Stimulated activated CD4-positive, alpha-beta T cell treated with anti-CD3 and anti-CD28 coated beads, Interleukin-1b, Interleukin-23, amount 100 ng/mL, for 1 hour (primary cell): ENCODE measurements at places on chromosomes 4 and X.

DNA sequence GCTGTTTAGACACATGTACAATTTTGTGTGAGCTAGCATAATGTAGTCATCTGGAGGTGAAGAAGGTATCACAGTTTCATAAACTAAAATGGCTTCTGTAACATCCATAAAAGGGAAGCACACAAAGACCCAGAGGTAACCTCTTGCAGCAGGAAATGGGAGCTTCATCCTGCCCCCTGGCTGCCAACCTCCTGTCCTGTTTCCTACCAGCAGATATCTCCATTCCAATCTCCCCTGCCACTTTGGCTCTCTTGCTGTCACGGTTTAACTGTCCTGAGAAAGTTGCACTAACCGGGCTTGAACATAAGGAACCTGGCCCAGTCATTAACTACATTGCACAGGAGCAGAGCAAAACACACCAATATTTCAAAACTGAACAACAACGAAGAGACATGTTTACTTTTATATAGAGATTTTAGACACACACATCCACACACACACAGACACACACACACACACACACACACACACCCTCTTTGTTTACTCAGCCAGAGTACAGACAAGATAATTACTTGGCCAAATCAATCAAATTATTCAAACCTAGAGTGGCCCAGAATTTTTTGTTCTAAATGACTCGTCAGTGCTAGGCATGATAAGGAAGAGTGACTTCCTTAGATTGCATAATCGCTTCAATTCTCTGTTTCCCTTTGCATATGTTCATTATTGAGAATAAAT, 24.2 kb downstream of the MID2 start:
- no peak for DNase-seq

DNA sequence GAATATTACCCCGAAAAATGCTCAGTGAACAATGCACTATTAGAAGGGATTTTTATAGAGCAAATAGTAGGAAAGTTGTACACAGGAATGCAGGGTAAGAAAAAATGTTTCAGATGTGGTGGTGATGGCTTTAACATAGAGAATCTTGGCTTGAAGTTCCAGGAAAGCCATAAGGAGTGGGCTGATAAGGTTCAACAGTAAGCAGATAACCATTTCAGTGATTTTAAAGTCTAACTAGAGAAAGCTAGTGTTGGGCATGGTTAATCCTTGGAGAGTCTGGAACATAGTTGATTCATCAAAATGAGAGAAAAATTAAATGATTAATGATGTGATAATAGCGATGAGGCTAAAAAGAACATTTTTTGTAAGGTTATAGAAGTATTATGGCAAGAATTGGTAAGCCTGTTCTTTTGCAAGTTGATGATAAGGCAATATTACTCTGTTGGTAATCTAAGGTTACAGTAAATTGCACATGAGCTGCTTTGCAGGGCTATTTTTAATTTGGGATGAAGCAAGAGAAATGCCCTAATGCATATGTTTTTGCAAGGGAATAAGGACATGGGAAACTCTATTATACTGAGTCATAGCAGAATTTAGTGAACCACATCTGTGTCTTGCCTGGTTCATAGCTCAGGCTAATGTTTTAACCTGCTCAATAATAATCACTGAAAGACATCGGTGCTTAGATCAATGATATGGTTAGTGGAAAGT, 44.3 kb downstream of the GALNTL6 start:
- DNase-seq = no peak

- DNase-seq = no peak
Observed at GRCh38 chr4:71540749-71541269, 202.0 kb downstream of the SLC4A4 start.

- DNase-seq = no peak
Observed at GRCh38 chr4:101649790-101650515, 140.6 kb upstream of the BANK1 start.

DNA sequence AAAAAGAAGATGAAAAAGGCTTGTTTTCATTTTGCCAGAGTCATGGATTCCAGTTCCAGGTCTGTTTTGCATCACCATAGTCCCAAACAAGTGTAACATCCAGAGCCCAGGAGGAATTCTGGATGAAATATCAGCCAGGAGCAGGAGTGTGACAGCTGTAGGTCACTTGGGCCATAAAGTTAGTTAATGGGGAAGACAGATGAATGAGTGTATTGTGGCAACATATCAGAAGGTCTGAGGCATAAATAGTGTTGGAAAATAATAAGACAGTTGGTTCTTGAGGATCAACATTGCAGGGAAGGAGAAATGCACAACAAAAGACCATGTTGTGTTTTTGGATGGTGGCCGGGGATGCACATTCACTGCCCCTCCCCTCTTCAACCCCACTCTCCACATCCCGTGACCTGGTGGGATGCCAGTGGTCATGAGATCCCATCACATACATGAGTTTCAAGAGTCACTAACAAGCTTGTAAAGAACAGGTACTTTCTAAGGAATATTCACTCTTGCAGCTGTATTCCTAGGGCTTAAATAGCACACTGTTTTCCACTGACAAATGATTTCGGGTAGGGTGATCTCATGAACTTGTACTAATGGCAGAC, 83.1 kb upstream of the IGFBP7 start:
- no peak for DNase-seq

DNA sequence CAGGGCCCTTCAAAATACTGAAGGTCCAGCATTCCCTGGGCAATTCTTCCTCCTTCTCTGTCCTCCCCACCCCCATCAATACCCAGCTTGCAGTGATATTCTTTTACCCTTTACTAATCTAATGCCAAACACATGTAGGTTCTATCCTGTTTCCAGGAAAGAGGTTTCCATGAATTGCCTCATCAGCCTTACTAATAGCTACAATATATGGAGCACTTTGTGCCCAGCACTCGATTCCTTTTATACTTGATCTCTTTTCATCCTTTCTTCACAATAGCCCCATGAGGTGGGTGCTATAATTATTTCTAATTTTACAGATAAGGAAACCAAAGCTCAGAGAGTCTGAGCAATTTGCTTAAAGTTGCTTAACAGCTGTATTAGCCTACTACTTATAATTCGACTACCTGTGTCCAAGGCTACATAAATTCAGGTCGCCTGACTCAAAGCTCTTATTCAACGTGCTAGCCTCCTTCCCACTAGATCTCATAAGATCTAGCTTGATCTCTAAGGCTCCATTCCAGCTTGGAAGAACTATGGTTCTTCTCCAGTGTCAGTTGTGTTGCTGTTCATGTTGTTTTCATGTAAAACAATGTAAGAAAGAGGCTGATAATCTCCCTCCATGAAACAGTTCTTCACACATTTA, 229.6 kb upstream of the PGRMC2 start:
- no peak for DNase-seq

GRCh38 chrX:23749576-23749975, 6.5 kb upstream of the ACOT9 start:
- no peak for DNase-seq
